GM12864 (cell line): ENCODE measurements at places on chromosomes 12 and 14.
A peak's percentile ranks its signal among the peaks of the same experiment; 100 is the strongest.

DNA sequence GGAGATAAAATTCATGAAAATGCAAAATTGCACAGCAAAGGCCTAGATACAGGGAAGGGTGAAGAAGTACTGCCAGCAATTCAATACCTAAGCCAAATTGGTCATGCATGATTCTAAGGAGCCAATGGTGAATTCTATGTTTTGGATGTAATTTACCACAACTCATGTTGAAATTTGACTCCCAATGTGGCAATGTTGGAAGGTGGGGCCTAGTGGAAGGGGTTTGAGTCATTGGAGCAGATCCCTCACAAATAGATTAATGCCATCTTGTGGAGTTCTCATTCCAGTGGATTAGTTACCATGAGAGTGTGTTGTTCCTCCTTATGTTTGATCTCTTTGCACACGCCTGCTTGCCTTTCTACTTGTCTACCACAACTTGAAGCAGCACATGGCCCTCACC lies 194.0 kb upstream of the ALG10 start:
- no peak for DNase-seq

GRCh38 chr14:91388551-91388975 lies 29.1 kb downstream of the CCDC88C start:
- no peak for DNase-seq

DNA sequence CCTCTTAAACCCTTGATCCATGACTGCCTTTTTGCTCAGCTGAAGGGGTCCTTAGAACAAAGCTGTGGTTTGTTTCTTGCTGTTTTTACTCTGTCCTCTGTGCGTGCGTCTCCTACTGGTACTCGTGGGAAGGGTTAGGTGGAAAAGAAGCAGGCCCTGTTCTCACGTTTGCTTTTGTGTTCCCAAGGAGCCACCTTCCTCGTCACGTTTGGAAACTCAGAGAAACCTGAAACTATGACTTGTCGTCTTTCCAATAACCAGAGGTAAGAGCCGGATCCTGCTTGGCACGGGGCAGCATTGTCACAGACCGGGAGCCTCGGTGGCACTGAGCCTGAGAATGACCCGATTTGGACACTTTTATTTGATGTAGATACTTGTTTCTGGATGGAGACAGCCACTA lies 13.1 kb downstream of the ZFYVE21 start:
- no peak for DNase-seq

DNA sequence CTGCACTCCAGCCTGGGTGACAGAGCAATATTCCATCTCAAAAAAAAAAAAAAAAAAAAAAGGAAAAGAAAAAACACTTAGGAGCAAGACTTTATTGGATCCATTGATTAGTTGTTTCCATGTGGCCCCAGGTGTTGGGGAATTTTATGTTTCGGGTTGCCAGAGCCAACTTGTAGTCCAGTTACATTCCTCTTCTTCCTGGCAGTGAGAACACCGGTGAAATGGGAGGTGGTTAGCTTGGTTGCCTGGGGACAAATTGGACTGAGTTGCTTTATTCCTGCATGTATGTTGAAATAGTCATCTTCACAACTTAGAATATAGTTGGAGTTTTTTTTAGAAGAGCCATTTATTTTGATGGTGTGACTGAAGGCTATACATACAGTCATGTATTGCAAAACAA lies 12.6 kb downstream of the RCOR1 start:
- DNase-seq = no peak

DNA sequence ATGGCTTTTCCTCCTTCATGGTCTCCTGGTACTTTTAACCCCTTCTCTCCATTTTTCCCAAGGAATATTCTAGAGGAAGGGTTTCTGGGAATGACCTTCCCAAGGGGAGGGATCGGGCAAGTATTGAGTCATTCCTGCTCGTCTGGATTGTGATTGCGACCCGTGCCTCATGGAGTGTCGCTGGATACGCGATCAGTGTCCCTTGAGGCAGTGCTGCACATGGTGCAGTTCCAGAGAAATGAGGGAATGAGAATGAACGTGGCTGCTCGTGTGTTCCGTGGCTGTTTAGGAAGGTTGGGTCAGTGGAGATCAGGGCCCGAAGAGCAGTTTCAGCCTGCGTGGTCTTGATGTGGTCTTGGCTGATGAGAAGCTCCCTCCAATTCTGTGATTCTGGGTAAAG lies 234.4 kb downstream of the CACNA1C start:
- no peak for DNase-seq

- DNase-seq = no peak
These were observed 26.8 kb upstream of the DAAM1 start for GRCh38 chr14:59161561-59162175.

DNA sequence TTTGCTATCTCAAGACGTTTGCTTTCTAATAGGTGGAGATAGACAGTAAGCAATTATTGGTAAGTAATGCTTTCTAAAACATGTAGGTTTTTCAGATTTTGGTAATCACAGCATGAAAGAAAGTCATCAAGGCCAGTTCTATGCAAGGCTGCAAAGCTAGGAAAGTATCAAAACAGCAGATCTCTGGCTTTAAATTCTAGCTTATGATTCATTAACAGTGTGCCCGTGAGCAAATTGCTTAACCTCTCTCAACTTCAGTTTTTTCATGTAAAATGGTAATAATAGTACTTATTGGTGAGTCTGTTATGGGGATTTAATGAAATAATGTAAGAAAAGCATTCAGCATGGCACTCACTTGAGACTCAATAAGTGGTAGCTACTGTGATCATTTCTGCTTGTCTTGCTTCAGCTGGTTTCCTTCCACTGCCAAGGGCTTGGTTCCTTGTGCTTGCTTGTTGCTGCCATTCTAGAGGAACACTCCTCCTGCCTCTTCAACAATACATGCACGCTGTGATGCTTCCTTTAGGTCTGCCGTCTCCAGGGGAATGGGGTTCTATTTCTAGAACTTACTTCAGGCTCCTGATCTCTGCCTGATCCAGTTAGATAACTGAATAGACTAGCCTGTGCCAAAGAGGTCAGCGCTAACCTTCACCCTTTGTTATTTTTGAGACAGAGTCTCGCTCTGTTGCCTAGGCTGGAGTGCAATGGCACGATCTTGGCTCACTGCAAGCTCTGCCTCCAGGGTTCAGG lies 88.4 kb downstream of the CAND1 start:
- DNase-seq = no peak

GRCh38 chr12:122057007-122057735 lies 21.4 kb upstream of the MLXIP start:
- DNase-seq = no peak

GRCh38 chr14:49428076-49428475 lies 158.1 kb downstream of the RPS29 start:
- no peak for DNase-seq

GRCh38 chr12:23169696-23170013 lies 544.7 kb downstream of the ETNK1 start:
- DNase-seq = no peak

DNA sequence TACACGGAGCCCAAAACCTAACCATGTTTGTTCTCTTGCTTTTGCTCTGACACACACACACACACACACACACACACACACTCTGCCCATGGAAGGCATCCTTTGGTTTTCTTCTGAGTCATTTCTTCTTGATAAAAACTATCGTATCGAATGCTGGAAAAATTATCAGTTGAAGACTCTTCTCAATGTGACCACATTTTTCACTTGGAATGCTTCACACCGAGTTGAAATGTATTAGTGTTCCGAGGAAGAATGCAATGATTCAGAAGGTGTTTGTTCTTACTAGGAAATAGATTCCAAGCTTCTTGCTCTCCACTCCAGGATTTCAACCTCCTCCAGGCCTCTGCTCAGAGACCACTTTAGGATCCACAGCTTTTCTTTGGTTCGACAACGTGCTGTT lies 226.3 kb downstream of the MON2 start:
- no peak for DNase-seq

DNA sequence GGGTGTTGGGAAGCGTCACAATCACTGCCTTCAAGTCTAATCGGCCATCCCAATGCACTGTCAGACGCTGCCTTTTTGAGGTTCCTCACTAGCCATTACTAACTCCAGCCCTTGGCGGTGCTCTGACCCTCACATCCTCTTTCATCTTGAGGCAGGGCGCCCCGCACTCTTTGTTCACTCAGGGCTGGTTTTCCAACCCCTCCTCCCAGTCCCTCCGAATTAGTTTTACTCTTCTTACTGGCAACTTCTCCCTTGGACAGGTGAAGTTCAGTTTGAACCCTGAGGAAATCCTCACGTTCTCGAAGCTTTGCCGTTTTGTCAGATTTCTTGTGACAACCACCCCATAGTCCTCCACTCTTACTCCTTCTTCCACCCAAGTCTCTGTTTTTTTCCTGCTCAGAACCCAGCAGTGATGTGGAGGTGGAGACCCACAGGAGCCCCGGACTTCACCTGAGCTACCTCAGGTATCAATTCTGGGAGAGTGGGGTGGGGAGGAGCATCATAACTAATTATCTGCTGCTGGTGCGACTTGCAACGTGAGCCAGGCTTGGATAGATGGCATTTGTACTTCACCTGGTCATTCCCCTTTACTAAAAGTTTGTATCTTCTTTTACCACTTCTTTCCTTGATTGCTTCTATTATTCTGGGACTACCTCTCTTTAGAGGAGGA lies 757 bp downstream of the ZC3H10 start:
- no peak for DNase-seq

DNA sequence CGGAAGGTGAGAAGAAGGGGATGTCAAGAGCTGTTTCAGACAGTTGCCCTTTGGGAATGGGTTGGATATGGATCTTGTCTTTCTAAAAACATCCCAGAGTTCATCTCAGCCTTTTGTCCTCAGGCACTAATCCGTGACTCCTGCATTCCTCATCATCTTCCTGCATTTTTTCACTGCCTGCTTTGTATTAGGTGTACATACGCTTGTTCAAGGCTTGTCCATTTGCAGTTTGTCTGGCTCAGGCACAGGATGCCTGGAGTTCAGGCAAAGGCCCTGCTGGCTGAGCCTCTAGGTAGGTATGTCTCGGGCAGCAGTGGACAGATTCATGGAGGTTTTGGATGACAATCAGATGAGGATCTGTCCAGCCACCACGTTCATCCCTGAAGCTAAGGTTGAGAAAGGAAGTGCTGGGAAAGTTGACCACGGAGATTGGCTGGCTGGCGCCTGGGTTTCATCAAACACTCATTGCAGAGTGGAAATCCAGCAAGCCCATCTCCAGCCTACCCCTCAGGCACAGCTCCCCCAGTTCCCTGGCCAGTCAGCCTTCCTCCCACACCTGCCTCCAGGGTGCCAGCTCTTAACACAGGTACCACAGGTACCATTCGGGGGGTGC lies 12.4 kb upstream of the TMEM106C start:
- DNase-seq = no peak

DNA sequence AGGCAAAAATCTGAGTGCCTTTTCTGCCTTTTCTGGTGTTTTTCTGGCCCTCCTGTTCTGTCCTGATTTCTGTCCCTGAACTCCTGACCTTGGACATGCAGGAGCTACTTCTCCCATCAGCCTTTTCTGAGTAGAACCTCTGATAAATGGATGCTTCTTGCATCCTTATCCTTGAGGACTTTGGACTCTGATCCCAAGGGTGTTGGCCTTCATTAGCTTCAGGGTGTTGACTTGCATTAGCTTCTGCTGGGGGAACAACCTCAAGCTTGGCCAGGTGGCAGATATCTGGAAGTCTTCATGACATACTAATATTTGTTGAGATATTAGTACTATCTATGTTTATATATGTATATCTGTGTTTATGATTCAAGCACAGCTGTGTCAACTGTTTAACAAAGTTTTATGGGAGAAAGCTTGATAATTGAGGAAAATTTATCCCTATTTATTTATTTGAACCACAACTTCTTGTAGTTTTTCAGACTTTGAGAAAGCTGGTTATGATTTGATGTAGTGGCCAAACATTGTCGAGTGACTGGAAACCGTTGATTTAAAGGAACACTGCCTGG lies 124.3 kb downstream of the CHST11 start:
- DNase-seq = no peak

GRCh38 chr14:103155010-103155409 lies 31.7 kb downstream of the TNFAIP2 start:
- DNase-seq = no peak

- DNase-seq = no peak
These were observed 77.5 kb downstream of the FAR2 start for GRCh38 chr12:29226616-29227015.

DNA sequence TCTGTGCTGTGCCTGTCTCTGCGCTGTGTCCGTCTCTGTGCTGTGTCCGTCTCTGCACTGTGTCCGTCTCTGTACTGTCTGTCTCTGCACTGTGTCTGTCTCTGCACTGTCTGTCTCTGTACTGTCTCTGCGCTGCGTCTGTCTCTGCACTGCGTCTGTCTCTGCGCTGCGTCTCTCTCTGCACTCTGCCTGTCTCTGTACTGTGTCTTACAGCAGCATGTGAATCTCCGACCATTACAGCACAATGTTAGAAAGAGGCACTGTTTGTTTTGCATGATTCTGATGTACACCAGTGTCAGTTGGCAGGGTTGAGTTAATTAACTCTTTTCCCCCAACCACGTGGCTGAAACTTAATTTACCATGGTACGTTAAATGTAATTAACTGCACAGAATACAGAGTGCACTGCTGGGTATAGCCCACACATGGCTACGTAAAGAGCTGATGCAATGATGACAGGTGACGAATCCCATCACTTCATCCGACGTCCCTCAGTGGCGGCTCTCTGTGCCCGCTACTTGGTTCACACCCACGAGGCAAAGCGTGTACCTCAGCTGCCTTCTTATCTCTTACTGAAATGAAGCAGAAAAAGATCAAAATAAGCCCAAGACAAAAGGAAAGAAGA lies 127.7 kb upstream of the SFSWAP start:
- DNase-seq = no peak

GRCh38 chr12:121990692-121991603 lies 30.7 kb upstream of the BCL7A start:
- peak; percentile 92 for DNase-seq

DNA sequence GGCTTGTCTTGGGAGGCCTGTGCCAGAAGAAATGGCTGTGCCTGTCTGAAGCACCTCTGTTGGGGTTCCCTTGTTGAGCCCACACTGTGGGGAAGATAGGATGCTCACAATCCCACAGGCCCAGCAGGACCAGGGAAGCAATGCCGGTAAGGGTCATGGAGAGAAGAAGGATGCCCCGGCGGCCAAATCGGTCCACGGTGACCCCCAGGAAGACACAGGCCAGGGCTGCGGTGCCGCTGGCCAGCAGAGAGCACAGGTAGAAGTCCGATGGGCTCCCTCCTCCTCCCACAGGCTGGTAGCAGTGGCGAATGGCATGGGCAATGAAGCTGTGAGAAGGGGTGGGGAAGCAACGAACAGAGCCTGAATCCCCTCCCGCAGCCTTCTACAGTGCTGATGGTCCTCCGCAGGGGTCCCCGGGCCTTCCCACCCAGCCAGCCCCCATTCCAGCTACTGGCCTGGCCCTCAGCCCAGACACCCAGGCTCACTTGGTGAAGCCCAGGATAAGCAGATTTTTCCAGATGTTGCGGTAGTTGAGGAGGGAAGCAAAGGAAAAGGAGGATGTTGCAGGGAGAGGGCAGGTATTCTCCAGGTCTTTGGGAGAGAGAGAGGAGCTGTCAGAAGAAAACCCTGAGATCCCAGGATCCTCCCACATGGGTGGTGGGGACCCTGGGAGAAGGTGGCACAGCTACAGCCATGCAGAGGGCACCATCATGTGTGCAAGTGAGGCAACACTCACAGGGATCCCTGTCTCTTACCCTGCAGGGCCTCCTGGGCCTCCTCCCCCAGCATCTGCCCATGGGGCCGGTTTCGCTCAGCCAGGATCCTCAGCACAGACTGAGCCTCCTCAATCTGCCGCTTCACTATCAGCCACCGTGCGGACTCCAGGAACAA lies 5.0 kb downstream of the SLC22A17 start:
- DNase-seq = no peak
